NCI-H1436 (cell line): ENCODE measurements at places on chromosomes 5 and 9.

DNA sequence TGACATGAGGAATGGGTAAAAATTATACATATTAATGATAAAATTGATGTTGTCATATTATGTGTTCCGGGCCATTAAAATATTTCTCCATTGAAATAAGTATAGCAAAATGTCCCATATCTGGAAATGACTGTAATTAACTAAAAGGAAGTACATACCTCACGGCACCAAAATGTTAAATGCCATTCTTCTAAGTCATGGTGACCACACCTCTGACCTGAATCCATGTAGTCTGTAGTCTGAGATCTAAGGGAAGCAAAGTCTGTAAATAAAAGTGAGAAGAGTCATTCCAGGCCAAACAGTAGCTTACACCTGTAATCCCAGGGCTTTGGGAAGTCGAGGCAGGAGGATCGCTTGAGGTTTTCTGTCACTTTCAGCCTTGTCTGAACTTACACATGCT lies 8.7 kb upstream of the GDA start:
- no peak for DNase-seq

DNA sequence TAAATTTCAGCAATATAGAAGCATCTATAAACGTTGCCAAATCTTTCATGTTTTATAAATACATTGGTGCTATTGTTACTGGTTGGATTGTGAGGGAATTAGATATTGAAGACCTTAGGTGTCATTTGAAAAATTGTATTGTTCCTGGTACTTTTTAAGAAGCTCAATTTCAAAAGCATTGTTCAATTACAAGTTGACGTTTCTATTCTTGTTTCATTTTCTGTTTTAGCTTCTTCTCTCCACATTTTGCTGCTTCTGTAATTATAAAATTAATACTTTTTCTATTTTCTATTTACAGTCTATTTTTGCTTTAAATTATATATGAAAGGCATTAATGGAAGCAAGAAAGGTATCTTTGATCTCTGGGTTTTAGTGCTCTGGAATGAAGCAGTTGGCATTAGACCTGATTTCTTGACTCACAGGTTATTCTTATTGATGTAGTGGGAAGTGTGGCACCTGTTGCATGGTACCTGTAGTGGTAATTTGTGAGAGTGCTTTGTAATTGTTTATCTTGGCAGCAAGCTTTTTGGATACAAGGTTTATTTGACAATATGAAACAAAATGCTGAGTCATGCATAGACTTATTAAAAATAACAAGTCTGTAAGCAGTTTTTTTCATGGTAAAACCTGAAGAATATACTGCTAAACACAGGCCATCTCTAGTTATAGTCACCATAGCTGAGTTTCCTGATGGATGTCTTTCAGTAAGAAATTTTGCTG lies 13.2 kb downstream of the MACIR start:
- DNase-seq: peak; percentile 5

DNA sequence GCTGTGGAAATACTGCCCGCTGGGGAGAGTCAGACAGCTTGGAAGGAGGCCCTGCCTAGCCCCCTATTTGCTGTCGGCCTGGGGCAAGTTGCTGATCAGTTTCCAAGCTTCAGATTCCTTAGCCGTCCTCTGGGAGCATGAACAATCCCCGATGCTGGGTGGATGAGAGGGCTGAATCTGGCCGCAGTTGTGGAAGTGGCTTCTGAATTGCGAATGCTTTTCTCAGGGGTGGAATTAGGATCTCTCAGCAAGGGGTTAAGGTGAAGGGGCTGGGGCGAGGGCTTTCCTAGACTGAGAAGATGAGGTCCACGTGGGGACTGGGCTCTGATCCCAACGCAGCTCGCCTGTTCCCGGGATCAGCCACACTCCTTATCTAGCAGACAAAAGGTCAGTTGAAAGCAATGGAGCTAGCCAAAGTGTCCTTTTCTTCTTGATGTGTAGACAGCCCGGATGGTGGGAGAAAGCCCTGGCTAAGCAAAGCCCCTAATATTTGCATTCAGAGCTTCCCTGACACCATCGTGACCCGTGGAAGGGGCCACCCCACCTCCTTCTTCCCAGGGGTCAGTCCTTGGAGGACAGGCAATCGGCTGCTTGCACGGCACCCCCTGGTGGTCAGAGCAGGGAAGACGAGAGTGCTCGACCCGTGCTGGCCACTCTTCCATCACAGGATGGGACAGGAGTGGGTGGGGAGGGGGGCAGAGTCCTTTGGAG lies 54.9 kb downstream of the COL15A1 start:
- DNase-seq: peak; percentile 25

DNA sequence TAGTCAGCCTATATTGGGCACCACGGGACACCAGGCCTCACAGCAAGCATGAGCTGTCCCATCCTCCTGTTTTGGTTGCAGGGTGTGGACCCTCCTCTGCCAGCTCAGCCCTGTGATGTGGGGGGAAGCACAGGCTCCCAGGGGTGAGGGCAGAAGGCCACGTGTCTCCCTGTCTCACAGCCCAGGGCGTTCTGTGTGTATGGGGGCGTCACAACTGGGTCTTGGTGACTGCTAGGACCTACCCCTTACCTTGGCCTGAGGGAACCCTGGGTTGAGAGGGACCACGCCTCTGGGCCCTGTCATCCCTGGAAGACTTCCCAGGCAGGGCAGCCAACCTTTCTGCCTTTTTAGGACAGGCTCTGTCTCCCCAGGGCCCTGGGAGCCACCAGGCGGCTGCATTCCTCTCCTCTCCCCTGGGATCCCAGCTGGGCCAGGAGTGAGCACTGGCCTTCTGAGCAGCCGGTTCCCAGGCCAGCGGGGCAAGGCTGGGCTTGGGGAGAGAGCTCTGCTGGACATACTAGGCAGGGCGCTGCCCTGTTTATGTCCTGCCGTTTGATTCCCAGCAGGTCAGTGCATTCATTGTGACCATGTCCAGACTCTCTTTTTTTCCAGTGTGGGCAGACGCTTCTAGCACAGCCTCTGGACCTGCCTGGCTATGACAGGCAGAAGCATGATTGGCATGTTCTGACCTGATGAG lies 97.4 kb downstream of the DAB2IP start:
- DNase-seq: no peak

GRCh38 chr5:141742866-141743851 lies 61.1 kb upstream of the ARAP3 start:
- peak; percentile 68 for DNase-seq

DNA sequence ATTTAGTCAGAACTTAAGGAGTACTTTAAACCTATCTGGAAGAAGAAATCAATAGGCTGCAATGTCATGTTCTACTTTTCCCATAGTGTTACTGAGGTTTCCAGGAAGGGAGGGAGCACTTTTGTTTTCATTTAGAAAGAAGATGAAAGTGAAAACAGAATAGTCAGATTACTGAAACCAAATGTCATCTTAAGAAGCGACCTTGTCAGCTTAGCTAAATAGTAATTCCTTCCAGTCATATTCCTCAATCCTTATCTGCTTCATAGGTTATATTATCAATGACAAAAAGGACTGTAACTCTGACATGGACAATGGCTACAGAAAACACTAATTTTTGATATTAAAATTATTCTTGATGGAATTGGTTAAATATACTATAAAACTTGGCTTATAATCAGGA lies 27.7 kb downstream of the SAR1B start:
- DNase-seq: no peak

DNA sequence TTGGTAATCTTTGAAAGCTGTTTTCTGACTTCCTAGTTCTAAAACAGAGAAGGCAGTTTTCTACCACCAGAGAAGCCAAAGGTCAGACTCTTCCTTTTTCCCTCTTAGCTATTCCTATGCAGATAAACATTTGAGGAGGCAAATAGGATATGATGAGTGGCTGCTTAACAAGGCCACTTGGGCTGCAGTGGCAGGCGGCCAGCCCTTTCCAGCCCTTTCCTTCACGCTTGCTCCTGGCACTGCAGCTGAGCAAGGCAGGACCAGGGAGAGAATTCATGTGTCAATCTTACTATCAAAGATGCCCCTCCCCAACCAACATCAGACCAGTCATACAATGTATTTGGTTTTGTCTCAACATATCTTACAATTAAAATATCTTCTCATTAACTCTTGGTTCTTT lies 36.8 kb upstream of the RNF38 start:
- DNase-seq: no peak

GRCh38 chr5:127353796-127354195 lies 63.2 kb downstream of the MEGF10 start:
- no peak for DNase-seq

GRCh38 chr9:83447351-83447750 lies 90.8 kb downstream of the FRMD3 start:
- no peak for DNase-seq

DNA sequence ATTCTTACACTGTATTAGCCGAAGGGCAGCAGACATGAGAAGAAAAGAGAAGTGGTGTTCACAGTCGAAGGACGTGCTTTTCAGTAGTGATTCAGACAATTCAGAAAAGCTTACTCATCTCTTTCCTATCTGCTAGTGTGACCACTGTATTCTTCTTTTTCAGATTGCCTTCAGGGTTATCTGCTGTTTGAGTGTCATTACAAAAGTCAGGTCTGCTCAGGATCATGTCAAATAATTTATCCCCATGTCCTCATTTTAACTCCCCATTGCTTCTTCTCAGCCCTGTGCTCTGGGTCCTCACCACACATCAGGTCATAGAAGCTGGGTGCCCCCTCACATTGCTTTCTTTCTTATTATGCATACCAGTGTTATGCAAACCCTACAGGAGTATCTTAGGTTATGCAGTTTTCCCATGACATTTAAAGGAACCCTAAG lies 394.0 kb downstream of the CETN3 start:
- no peak for DNase-seq

DNA sequence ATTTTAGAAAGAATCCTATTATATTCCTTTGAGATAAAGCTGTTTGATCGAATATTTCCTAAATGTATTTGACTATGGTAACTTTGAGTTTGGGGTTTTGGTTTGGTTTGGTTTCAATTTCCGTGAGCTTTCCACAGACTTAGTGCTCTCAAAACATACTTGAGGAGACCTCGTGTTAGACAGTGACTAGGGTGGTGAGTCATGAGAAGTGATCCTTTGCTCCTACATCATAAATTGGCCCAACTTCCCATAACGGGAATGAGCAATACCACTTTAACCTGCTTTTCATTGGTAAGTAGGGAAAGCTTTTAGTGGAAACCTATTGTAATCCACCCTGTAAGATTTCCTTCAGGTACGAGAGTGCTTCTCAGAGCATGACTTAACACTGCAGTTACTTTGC lies 3.8 kb upstream of the RASEF start:
- DNase-seq: no peak

GRCh38 chr5:92605591-92605990 lies 975.4 kb downstream of the NR2F1-AS1 start:
- no peak for DNase-seq

GRCh38 chr5:154516475-154516874 lies 38.4 kb upstream of the HAND1 start:
- no peak for DNase-seq
